ENCODE measurements at places on chromosomes 7 and 10.

DNA sequence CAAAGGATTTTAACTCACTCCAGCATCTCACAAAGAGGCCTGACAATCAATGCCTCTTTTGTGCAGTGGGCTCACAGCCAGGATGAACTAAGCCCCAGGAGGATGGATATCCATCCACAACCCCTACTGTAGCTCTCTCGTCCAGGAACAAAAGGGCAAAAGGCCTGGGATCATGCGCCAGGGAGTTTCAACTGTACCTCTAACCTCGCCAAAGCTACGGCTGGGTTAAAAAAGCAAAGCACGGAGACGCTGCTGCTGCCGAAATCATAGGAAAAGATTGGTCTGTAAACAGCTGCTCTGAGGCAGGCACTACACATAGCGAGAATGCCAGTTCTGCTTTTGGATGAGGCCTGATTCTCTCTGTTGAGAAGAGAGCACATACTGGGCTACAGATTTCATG, 32.1 kb downstream of the VSTM4 start:
- no peak for DNase-seq

DNA sequence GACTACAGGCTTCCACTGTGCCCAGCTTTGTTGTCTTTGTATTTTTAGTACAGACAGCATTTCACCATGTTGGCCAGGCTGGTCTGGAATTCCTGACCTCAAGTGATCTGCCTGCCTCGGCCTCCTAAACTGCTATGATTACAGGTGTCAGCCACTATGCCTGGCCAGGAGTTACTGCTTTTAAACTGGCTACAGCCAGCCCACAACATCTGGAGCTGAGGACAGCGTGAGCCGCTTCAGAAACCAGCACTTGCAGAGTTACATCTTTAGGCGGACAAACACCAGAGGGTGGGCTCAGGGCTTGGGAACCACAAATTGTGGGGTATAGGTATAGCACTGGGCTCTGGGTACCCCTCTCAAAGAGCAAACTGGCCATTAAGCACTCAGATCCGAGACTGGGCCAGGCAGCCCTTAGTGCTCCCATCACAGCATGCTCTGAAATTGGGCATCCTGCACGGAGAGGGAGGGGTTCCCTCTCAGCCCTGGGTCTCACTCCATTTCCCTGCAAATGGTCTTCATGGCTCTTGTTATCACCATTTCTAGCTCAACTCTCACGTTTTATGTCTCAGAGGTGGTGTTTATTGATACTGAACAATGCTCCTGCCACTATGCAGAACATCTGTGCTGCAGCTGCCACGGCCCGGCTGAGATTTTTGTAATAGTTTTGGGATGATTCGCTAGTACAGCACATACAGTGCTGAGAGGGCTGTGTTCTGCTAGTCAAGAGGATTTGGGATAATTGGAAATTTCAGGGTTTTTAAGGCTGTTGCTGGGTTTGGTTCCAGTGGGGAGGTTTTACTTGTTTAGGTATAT, 146.4 kb upstream of the LYZL2 start:
- no peak for DNase-seq

DNA sequence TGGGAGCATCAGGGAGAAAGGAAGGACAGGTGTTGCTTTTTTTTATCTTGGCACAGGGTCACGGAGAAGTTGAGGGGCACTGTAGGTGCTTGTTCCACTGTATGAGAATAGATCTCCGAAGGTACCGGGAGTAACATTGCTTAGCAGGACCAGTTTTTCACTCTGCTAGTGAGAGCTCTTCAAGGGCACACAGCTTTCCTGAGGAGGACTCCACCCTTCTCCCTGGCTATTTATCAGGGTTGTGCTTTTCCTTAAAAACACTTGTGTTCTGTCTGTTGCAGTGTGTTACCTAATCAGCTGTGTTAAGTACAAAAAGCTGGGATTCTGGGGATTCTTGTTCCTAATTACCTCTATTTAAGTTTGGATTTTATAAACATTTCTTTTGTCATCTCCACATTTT, 160.5 kb downstream of the SND1 start:
- no peak for DNase-seq

GRCh38 chr7:47408675-47409074, 173.2 kb downstream of the TNS3 start:
- no peak for DNase-seq

DNA sequence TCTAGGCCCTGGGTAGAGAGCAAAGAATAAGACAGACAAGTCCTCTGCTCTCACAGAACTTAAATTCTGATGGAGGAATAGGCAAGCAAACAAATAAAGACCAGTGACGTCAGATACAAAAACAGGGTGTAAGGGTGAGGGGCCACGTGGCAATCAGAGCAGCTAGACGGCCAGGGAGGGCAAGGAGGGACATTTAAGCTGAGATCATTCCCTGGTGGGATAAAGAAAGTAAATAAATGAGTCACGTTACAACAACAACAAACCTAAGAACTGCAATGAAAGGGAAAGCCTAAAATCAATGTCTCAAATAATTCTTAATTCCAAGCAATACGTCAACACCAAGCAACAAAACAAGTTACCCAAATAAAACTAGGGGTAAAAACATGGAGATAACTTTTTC, 21.8 kb downstream of the STN1 start:
- no peak for DNase-seq

GRCh38 chr7:129773328-129773731, 161.8 kb downstream of the NRF1 start:
- no peak for DNase-seq

GRCh38 chr7:94888551-94888950, 18.8 kb upstream of the PPP1R9A start:
- DNase-seq, result no peak

DNA sequence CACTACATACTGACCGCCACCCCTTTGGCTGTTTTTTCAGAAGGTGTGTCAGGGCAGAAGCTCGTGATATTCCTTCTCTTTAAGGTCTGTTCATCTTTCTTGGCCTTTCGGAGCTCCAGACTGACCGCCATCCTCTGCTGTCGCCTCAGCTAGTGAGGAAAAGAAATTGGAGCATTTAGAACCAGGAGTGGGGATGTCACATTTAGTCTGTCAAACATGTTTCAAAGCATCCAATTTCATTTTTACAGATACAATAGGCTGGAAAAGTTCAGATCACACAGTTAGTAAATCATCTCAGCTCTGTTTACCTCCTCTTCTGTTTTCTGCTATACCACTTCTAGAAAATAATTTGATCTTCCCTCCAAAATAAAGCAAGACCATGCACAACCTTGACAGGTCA, 4.8 kb downstream of the KPNA7 start:
- DNase-seq, result no peak

- no peak for DNase-seq
Measured at GRCh38 chr7:70620333-70621055, 511.4 kb upstream of the GALNT17 start.

DNA sequence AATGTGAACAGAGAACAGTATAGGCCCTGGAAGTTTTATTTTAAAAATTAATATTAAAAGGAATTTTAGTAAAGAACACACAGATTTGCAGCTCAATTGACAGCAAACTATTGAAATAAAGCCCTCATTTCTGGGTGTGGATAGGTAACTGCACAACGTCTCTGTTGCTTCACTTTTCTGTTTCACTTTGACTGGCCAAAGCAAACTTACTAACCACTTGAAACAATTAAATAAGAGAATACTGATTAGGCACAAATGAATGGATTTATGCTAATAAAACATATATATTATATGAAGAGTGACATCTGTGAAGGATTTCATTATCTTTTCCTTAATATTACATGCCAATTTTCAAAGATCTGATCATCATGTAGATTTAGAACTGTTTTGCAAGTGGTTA, 11.9 kb downstream of the ZNF804B start:
- no peak for DNase-seq

Measured in H7 (cell line).